Mucosa of gallbladder (tissue), 1 donor: ENCODE measurements at places on chromosomes 12 and 14. TPM values are rescaled to one million over a fixed set of nuclear protein-coding genes. Genes with fewer than 3 reads are reported as not detected.

DNA sequence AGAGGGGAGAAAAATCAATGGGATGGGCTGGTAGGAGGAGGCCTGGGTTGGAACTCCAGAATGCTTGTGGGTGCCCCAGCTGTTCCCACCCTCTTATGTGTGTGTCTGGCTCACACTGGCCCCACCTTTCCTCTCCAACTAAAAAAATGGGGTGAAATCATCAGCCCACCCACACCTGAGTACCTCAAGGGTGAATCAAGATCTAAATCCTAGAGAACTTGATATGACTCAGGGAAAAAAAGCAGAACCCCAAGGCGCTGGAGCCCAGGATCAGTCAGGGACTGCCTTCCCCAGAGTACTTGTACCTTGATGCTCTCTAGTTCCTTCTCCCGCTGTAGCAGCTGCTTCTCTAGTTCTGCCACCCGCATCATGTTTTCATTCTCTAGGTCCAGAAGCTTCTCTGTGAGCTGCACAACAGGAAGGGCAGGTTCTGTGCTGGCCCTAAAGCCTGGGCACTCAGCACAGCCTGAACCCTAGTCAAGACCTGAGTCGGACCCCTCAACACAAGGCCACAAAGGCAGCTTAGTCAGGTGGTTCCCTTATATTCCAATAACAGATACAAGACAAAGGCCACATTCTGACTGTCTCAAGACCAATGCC, 29.7 kb downstream of the PRPF40B start:
- no peak for DNase-seq

GRCh38 chr12:52230364-52231281, 2.4 kb upstream of the KRT7 start:
- DNase-seq, result no peak

GRCh38 chr12:43621262-43621661, 69.3 kb upstream of the ADAMTS20 start:
- no peak for DNase-seq

GRCh38 chr14:29444216-29444615, 483.4 kb downstream of the PRKD1 start:
- DNase-seq, result no peak

GRCh38 chr12:105256011-105256410, 20.0 kb upstream of the APPL2 start:
- DNase-seq, result no peak

Gene NAA30
- total RNA-seq, result 17.8 TPM

GRCh38 chr12:19484738-19485137, 45.4 kb downstream of the AEBP2 start:
- no peak for DNase-seq

Gene OR6C65
- total RNA-seq, result not detected
